Left kidney (tissue), 8 donors: ENCODE measurements at places on chromosomes 5 and 9.

GRCh38 chr9:438961-439768 is 224.5 kb downstream of the DOCK8 start:
- no peak for DNase-seq

GRCh38 chr5:54586336-54586735 is 68.8 kb downstream of the SNX18 start:
- no peak for DNase-seq

DNA sequence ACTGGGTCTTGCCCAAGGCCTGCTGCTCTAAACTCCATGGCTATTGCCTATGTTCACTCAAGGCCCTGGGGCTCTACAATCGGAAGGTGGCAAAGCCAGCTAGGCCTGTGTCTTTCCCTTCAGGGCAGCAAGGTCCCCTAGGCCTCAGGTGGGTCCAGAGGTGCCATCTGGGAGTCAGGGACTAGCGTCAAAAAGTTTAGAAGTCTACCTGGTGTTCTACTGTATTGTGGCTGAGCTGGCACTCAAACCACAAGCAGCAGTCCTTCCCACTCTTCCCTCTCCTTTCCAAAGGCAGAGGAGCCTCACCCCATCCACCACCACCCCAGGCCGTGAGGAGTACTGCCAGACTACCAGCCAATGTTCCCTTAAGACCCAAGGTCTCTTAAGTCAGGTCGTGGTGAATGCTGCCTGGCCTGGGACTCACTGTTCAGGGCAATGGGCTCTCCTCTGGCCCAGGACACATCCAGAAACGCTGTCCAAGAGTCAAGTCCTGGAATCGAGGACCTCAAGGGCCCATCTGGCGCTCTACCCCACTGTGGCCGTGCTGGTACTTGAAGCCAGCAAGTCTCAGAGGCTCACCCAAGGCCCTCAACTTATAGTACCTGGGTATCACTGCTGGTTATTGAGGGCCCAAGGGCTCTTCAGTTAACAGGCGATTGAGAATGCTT is 13.0 kb upstream of the SARDH start:
- no peak for DNase-seq

DNA sequence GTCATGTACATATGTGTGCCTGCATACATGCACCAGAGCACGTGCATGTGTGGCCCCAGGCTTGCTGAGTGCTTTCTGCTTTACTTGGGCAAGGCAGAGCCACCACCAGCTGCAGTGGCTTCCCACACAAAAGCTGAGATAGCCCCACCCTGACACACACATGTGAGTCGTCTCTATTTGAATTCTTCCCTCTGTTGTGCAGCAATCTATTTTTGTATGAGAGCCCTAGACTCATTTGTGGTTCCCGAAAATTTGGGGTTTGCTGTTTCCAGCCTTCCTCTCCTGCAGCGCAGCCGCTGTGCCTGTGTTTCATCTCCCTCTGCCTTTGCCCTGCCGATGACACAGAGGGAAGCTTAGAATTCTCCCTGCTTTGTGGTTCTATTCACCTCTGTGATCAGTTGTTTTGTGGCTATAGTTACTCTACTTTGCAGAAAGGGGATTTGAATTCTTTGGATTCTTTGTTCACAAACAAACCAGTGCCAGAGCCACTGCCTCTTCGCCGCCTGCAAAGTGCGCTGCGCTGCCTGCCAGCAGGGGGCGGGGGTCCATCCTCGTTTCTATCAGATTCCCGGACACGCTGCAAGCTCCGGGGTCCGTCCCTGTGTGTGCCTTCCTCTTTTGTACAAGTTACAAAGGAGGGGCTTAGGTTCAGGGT is 95.8 kb upstream of the DAP start:
- DNase-seq = peak; percentile 64

GRCh38 chr9:122572456-122572855 is 10.7 kb downstream of the OR1L8 start:
- DNase-seq = no peak

GRCh38 chr9:34578241-34579103 is 11.1 kb downstream of the CNTFR start:
- no peak for DNase-seq

DNA sequence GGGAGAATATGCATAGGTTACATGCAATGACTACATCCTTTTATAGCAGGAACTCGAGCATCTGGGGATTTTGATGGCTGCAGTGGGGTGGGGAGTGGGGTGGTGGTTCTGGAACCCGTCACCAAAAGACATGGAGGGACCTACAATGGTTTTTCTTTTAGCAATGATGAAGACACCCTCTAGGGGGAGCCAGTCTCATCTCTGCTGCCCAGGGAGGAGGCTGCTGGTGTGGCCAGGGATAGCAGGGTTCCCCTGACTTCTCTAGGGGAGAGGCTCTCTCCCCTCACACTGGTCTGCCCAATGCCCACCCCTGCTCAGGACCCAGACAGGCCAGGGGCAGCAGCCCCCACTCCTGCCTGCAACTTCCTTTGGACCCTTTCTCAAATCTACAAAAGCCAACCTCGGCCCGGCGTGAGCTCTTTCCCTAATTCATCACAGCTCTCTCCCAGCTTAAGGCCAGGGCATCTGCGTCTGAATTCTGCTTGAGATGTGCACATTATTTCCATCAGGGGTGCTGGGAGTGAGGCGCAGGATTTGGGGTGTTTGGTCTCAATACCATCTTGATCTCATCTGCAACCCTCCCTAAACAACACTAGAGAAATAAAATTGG is 73.6 kb upstream of the RETREG1 start:
- no peak for DNase-seq

- DNase-seq = no peak
Observed at GRCh38 chr5:144697847-144698262, 527.2 kb downstream of the KCTD16 start.

DNA sequence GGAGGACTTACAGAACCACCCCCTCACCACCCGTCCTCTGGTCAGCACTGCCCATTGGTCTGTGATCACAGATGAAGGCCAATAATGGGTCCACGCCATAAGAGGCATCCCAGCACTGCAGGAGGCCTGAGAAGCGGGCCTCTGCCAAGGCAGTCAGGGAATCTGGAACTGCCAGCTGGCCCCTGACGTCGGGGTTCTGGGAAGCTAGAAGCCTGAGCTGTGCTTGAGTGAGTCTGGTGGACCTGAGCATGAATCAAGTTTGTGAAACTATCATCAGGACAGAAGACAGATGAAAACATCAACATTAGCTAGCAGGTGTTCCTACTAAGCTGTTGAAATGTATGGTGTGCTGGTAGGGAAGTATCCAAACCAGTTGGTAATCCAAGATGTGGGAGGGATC is 7.8 kb downstream of the ANGPTL2 start:
- DNase-seq = no peak

- no peak for DNase-seq
Observed at GRCh38 chr5:177242304-177242703, 61.2 kb downstream of the RAB24 start.

- no peak for DNase-seq
Observed at GRCh38 chr9:133405508-133406438, 12.0 kb downstream of the REXO4 start.

DNA sequence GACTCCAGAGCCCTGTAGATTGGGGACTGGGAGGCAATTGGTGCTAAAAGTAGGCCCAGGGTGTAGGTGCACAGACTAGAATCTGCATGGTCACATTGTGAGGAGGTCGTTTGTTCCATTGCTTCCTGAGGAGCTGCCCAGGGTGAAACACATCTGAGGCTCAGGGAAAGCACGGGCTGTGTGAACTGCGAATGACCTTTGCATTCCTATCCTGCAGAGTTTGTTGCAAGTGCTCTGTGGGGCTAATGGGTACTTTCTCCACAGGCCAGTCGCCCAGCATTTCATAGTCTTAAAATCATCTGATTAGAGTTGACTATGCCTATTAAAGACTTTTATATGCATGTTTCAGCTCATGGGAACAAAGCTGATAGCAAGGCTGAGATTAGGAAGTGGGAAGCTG is 14.4 kb upstream of the SLC46A2 start:
- DNase-seq = no peak
